Tongue (tissue), 3 donors: ENCODE measurements at places on chromosomes 2 and 18.

DNA sequence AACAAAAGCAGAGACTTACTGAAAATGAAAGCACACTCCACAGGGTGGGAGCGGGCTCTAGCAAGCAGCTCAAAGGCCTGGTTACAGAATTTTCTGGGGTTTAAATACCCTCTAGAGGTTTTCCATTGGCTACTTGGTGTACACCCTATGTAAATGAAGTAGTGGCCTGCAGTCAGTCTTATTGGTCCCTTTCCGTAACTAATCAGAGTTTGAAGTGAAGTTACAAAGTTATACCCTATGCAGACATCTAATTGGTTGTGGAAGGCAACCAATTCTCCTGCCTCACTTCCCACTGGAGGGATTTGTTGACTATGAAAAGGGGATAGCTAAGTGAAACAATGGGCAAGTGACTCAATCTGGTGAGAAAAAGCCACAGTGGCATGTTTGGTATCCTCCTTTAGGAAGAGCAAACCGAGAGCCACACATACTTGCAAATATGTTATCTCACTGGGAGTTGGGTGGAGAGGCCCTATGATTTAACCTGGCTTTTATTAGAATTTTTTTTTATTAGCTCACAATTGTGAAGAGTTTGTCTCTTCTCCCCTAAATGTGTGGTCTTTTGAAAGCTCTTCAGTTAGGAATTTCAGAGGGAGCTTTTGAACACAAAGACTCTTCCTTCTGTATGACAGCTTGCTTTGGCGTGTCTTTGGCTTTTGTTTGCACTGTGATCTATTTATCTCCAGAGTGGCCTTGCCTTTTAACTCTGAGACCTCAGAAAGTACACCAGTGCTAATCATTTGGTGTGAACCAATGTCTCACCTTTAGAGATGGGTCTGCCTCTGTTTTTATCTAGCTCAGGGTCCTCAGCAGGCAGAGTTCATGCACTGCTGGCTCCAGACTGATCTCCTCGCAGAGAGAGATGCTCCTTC is 69.6 kb downstream of the MAP4K4 start:
- DNase-seq: peak; percentile 38

- DNase-seq: no peak
Measured at GRCh38 chr2:188430705-188431104, 139.0 kb downstream of the GULP1 start.

DNA sequence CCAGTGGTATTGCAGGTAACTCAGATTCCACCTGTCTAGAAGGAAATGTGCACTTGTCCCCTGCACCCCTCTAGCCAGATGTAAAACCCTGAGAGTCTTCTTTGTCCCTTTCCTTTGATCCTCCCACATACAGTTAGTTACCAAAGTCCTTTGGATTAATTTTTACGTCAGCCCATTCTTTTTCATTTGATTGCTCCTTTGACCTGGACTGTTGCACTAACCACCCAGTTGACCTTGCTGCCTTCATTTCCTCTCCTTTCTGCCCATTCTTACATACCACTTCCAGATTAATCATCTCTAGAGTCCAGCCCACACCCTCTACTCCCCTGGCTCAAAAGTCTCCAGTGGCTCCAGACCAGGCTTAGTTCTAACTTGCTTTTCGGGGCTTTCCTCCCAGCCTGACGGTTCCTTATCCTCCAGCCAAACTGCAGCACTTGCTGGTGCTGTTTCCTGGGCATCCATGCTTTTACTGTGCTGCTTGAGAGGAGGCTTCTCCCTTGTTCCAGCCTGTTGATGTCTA is 99.3 kb downstream of the SPTBN1 start:
- DNase-seq: no peak

DNA sequence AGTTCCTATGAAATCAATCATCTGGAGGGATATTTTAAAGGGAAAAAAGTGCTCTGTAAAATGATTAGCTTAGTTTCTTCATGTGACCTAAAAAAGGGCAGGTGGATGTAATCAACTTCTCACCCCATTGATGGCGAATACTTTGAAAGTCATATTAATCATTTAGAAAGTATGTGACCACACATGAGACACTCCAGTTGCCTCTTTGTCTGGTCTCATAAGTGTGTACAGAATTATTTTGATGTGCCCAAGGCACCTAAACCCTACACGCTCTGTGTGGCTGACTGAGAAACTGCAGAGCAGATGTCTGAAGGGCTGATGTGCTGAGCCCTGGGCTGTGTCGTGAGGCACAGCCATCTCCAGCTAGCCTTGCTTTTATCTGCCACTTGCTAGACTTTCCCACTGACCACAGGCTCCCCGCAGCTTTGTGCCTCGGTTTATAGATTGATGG is 26.9 kb downstream of the SGPP2 start:
- no peak for DNase-seq

GRCh38 chr2:155692856-155693255 is 639.7 kb downstream of the NR4A2 start:
- no peak for DNase-seq
